WTC11 (cell line): ENCODE measurements at places on chromosomes 12 and 14.

- no peak for DNase-seq
Measured at GRCh38 chr12:46149079-46149464, 119.8 kb downstream of the SLC38A1 start.

DNA sequence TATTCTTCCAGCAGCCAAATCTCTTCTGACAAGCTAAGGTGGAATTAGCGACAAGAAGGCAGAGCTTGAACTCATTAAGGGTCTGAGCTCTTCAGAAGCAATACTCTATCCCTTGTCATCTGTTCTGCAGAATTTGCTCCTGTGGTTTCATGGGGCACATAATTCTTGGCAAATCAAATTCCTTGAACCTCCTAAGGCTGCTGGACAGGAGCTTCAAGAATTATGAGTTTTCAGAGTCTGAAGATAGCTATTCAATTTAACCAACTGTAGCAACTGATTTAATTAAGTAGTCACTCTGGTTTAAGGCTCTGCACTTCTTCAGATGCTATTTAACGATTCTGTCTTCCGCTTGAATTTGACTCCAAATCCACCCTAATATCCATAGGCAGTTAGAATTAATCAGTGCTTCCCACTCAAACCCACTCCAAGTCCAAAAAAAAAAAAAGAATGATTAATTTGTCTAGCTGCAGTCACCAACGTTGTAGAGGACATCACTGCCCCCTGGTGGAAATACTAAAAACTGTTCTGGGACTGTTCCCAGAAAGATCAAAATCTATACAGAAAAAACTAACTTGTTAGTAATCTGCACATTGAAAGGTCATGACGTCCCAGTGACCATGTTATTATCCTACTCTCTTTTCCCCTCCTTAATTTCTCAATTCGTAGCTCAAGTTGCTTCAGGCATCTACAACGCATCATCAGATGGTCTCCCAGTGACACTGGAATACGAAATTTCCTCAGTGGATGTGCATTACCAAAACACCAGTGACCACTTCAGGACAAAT is 169.9 kb downstream of the KIF21A start:
- peak; percentile 27 for DNase-seq

- DNase-seq: no peak
Measured at GRCh38 chr12:80818878-80819277, 102.2 kb downstream of the MYF5 start.

- DNase-seq: no peak
Measured at GRCh38 chr14:79036441-79036840, 866.3 kb downstream of the NRXN3 start.

- peak; percentile 83 for DNase-seq
Measured at GRCh38 chr12:130826151-130826801, 12.8 kb downstream of the STX2 start.

- DNase-seq: no peak
Measured at GRCh38 chr12:64730588-64730969, 28.6 kb downstream of the GNS start.

DNA sequence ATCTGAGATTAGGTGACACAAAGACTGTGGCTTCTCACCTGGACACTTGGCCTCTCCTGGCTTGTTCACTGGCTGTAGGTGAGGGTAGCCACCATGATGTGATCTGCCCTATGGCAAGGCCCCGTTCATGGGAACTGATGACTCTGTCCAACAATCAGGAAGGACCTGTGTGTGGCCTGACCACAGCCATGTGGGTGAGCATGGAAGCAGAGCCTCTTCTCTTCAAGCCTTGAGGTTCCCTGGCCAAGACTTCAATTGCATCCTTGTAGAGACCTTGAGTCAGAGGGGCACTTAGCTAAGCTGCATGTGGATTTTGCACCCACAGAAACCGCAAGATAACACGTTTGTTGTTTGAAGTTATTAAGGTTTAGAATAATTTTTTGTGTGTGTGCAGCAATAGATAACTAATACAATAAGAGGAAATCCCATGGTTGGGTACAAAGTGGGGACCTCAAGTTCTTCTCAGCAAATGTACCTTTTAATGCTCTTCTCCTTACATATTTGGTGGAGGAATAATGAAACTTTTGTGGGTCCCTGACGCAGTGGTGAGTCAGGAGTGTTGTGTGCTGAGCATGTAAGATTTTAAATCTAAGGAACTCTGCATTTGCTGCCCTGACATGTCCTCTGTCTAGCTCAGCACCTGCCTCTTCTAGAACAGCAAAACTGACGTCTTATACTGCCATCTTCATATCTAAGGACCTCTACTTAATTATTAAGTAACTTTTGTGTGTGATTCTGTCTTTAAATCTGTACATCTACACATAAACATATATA is 27.5 kb upstream of the PLEKHG7 start:
- DNase-seq: no peak

- no peak for DNase-seq
Measured at GRCh38 chr12:122813310-122813713, 21.9 kb upstream of the HIP1R start.

GRCh38 chr14:106419376-106419965 is 893.1 kb downstream of the TMEM121 start:
- no peak for DNase-seq
